ENCODE measurements at places on chromosomes 11 and 22.

DNA sequence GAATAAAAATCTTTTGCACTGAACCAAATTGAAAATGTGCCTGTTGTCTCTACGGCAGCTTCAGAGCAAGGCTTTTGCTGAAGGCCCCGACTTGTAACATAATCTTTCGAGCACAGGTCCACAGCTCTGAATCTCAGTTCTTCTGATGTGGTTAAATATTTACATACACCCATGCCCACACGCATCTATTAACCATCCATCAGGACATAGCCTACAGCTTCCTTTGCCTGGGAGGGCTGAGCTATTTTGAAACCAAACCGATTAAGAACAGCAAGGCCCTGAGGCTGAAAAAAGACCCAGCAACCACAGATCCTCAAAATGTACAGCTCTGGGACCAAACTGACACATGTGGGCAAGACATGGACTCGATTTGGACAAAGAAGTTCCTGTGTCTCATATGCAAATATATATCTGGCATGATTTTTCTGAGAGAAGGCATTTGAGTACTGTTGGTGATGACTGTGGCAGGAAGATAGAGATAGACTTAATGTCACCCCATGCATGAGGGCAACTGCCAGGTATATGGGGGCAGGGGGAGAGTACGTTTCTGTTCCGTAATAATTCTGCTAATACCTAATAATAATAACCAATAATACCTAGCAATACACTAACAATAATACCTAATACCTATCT lies 322.7 kb upstream of the PLET1 start:
- no peak for DNase-seq

DNA sequence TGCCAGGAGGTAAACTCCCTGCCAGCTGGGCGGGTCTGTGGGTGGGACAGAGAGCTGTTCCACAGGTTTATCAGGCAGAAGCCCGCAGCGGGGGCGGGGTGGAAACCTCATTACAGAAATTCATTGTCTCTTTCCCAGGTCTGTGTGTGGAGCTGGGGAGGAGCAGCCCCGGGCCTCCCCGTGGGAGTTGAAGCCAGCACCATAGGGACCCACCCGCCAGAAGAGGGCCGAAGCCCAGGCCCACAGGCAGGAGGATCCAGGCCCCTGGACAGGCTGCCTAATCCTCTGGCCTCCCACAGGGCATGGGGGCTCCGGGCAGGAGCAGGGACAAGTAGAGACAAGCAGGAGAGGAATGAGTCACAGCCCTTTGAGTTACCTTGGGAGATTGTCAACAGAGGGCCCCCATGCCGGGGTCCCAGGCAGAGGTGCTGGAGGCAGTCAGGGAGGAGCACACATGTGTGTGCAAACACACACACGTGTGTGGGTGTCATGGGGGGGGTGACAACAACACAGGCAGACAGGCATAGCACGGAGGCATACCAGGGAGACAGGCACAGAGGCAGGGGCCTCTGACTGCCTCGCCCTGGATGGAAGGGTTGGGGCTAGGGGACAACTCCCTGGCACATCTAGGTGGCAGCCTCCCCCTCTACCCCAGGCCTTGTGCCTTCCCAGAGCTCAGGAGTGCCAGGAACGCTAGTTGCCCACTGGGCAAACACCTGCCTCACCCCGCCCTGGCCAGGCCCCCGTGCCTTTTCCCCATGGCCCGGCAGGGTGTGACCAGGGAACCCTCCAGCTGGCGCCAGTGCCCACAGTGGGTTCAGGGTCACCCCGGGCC lies 1.4 kb downstream of the CDC42BPG start:
- DNase-seq = no peak

- DNase-seq = no peak
Measured at GRCh38 chr22:23075050-23075449, 4.7 kb downstream of the GNAZ start.

- no peak for DNase-seq
Measured at GRCh38 chr11:95659088-95659487, 130.5 kb downstream of the FAM76B start.

GRCh38 chr11:37171451-37171850 lies 573.4 kb upstream of the RAG2 start:
- DNase-seq = no peak

GRCh38 chr11:118370774-118371173 lies 11.4 kb downstream of the UBE4A start:
- no peak for DNase-seq

DNA sequence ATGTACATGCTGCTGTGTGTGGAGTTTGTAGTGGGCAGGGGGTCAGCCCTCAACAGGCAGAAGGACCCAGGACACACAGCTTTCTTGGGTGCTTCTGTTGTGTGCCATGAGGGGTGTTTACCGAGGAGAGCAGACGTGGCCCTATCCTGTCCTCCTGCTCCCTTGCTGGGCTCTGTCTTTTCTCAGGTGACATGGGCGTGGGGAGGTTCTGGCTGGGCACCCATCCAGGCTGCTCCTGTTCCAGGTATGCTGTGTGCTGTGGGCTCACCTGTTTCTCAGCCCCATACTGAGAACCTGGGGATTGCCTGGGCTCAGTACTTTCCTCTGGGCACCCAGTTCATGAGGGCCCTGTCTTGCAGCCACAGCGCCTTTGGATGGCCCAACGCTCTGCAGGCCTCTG lies 23.3 kb downstream of the MICALL1 start:
- no peak for DNase-seq

DNA sequence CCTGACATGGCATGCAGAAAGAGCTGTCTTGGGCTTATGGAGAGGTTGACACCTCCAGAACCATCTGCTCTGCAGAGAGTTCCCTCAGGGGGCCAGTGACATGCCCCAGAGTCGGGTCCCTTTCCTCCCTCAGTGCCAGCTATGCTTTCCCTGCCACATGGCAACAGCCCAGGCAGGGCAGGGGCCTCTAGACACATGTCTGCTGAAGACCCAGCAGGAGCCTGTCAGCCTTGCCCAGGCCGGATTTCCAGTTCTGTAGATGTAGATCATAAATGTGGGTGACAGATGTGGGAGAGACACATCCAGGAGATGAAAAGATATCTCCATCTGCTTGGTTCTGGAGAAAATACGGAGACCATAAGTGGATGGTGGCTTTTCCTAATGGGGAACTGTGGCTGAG lies 25.5 kb downstream of the NAV2 start:
- no peak for DNase-seq

GRCh38 chr11:15649371-15650104 lies 534.8 kb downstream of the INSC start:
- DNase-seq = no peak

GRCh38 chr11:30453705-30454104 lies 130.8 kb downstream of the ARL14EP start:
- peak; percentile 59 for DNase-seq

- no peak for DNase-seq
Measured at GRCh38 chr11:100560606-100561005, 126.5 kb upstream of the ARHGAP42 start.

- no peak for DNase-seq
Measured at GRCh38 chr11:62542111-62542745, 4.4 kb downstream of the AHNAK start.

DNA sequence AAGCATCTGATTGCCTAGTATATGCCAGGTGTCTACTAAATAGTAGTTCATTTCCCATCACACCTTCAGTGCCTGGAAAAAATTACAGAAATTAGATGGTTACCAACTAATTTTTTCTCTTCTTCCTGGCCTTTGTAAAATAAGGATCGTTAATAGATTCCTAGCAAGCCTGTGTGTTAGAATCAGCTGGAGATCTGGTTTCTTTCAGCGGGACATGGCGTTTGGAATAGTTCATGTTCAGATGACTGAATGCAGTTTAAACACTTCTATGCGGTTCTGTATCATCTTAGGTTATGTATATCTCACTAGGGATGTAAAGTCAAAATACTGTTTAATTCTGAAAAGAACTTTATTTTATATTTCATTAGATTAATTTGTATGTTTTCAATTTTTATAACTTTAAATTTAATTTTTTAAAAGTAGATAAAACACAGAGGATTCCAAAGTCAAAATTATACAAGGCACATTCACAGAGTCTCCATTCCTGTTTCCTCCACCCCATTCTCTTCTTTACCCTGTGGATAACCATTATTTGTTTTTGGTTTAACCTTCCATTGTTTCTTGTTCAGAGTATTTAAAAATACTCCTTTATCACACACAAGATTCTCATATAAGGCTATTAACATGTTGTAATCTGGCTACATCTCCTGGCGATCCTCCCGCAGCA lies 132.8 kb downstream of the ATXN10 start:
- no peak for DNase-seq

DNA sequence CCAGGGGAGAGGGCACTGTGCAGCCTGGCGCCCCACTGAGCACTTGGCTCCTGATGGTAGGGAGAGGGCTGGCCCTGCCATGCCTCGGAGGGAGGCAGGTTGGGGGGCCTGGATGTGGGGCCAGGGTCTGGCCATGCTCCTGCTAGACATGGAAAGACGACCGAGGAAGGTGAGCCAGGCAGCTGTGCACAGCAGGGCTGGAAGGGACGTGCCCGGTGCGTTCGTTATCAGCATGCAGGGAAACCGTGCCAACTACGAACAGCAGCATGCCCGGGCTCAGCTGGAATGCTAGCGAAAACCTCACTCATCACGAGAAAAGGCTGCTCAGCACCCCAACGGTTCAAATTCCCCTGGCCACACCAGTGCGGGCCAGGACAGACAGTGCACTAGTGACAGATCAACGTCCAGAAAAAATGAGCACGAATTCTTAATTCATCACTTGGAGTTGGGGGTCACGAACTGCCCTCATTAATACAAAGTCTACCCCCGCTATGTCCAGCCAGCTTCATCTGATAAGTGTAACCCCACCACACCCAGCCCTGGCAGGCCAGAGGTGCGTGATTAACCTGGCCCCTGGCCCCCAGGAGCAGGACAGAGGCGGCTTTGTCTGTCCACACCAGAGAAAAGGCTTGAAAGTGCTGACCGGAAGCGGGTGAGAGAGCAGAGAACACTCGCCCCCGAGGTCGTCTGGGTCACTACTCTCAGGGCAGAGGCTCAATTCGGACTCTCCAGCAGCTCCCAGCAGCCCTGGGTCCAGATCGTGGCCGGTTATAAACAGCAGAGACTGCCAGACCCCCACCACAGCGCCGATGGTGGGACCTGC lies 84.2 kb downstream of the CELSR1 start:
- no peak for DNase-seq

DNA sequence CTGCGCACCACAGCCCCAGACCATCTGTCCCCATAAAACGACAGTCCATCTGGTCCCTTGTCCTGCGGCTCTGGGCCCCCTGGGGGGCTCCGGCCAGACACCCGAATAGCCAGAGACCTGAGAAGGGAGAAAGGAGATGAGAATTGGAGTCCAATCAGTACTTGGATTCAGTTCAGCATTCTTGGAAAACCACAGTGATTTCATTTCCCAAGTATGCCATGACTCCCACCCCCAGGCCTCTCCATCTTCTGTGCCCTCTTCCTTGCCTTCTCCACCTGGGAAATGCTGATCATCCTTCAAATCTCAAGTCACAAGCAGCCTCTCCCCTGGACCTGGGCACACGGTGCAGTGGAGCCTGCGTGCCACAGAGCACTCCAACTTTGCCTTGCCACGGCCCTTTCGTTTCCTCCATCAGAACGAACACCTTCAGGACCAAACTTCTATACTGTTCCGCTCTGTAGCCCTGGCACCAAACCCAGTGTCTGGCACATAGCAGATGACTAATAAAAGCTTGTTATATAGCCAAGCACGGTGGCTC lies 10.9 kb upstream of the MFNG start:
- DNase-seq = no peak

DNA sequence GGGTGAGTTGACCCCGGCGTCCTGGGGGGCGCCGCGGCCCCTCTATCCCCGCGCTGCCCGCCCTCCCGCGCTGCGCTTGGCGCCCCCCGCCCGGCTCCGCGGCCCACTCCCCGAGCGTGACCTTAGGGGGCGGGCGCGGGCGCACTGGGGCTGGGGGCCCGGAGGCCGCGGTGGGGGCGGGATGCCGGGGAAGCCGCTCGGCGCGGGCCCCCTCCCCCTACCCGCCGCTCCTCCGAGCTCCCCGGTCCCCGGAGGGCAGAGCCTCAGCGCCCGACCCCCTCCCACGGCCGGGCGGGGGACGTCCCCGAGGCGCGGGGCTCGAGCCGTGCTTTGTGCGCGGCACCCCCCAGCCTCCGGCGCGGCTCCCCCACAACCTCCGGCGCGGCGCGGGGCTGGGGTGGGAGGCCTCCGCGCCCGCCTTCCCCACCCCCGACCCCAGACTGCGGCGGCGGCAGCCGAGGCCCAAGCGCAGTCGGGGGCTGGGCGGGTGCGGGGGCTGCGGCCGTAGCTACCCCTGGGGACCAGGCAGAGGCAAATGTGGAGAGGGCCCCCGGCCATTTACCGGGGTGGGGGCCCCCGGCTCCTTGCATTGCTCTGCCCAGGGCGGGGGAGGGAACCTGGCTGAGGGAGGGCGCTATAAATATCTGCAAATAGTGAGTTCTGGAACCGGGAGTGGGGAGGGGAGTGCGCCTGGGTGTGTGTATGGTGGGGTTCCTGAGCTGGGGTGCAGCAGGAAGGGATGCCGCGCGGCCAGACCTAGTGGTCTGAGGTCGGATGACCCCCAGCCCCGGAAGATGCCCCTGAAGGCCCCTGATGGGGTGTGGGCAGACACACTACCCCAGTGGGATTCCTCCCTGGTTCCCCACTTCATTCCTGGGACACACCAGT lies 988 bp downstream of the MGAT3 start:
- DNase-seq = no peak

DNA sequence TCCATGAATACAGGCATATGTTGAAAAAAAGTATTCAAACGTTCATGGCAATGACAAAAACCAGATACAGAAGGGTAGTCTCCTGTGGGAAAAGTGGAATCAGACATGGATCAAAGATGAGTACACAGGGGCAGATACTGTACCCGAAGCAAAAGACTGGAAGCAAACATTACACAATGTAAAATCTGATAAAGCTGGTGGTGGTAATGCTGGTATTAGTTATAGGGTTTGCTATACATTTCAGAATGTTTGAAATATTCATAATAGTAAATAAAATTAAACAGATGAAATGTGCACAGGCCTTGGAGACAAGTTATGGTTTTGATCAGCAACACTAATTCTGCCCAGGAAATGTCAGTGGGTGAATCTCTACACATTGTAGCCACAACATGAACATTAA lies 607.6 kb downstream of the SOX6 start:
- DNase-seq = no peak

DNA sequence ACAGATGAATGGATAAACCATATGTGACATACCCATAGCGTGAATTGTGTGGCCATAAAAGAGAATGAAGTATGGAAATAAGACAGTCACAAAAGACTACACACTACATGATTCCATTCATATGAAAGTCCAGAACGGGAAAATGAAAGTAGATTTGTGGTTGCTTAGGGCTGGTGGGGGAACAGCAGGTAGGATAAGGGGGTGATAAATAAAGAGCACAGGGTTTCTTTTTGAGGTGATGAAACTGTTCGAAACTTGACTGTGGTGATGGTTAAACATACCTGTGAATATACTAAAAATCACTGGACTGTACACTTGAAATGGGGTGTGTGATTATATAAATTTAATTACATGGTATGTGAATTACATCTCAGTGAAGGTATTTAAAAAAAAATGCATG lies 16.9 kb downstream of the TMEM123 start:
- DNase-seq = no peak

DNA sequence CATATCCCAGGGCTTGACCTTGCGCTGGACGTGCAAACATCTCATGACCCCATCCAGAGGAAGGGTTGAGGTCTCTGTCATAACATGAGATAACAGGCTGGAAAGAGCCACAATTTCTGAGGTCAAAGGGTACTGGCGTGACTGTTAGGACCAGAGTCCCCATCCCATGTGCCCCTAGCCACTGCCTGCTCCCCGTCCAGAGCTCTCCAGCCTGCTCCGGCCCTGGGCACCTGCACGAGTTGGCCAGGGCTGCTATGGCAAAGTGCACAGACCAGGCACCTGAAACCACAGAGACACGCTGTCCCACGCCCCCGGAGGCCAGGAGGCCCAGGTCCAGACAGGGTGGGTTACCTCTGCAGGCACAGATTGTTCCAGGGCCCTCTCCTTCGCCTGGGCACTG lies 58.9 kb downstream of the SHANK2 start:
- no peak for DNase-seq

Measured in GM23338 (cell line).